ENCODE measurements at places on chromosomes 3 and 15.

- DNase-seq, result no peak
Measured at GRCh38 chr3:181383760-181384159, 328.0 kb upstream of the SOX2 start.

- DNase-seq, result no peak
Measured at GRCh38 chr3:13235079-13235478, 161.8 kb upstream of the IQSEC1 start.

GRCh38 chr15:38667890-38668850, 103.6 kb upstream of the RASGRP1 start:
- no peak for DNase-seq

DNA sequence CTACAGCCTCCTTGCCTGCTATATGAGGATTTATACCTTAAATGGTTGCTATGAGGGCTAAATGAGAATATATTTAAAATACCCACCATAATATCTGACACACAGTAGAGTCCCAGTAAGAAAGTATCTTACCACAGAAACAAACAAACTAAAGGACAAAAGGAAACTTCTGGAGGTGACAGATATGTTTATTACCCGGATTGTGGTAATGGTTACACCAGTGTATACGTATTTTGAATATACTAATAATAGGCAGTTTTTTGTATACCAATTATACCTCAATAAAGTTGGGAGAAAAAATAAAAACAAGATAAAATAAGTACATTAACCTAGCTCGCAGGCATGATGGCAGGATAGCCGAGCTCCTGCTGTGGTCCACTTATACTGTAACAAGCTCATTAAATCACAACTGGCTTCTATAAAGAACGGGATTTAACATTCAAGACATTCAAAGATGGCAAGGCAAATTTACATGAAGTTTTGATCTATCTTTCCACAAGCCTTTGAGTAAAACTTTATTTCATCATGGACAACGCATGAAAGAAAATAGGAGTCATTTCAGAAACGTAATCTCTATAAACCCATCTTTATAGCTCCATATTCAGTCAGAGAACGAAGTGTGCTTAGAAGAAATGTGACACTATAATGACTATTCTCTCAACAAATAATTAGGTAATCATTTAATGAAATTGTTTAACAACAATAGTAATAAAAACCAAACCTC, 1.5 kb downstream of the RPN1 start:
- no peak for DNase-seq

DNA sequence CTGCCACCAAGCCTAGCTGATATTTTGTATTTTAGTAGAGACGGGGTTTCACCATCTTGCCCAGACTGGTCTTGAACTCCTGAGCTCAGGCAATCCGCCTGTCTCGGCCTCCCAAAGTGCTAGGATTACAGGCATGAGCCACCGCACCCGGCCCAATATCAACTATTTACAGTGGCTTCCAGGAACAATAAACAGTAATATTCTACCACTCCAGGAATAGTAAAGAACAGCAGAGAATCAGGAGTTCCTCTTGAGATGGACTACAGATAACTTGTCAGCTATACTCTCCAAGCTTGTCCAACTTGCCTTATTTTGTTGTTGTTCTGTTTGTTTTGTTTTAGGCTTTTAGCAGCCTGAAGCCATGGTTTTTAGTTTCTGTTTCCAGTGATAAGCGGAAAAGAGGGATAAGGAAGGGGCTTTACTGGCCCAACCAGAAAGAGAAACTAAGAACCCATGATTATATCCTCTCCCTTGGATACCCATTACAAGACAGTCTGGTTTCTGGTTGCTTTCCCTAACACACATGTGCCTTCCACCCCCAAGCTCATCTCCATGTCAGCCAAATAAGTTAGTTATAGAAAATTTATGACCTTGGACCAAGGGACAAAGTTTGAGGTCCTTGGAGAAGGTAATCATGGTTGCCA, 36.7 kb downstream of the ARHGEF3 start:
- DNase-seq, result no peak

- no peak for DNase-seq
Measured at GRCh38 chr3:64264501-64265109, 39.3 kb upstream of the PRICKLE2 start.

DNA sequence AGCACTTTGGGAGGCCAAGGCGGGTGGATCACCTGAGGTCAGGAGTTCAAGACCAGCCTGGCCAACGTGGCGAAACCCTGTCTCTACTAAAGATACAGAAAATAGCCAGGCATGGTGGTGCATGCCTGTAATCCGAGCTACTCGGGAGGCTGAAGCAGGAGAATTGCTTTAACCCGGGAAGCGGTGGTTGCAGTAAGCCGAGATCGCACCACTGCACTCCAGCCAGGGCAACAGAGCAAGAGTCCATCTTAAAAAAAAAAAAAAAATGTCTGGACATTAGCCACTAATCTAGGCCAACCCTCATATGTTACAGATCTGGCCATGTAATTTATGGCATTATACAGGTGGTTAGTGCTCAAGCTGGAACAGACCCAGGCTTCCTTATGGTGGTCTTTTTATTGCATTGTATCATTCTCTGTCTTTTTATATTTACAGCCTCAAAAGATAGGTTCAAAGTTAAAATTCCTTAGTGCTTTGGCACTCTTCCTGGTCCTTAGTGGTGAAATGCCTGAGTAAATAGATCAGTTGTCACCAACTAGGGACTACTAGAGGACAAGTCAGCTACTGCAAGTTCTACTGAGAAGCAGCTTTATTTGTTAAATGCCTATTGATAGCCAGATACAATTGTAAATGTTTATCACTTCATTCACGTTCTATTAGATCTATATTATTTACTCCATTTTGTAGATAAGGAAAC, 16.0 kb downstream of the STARD9 start:
- no peak for DNase-seq

DNA sequence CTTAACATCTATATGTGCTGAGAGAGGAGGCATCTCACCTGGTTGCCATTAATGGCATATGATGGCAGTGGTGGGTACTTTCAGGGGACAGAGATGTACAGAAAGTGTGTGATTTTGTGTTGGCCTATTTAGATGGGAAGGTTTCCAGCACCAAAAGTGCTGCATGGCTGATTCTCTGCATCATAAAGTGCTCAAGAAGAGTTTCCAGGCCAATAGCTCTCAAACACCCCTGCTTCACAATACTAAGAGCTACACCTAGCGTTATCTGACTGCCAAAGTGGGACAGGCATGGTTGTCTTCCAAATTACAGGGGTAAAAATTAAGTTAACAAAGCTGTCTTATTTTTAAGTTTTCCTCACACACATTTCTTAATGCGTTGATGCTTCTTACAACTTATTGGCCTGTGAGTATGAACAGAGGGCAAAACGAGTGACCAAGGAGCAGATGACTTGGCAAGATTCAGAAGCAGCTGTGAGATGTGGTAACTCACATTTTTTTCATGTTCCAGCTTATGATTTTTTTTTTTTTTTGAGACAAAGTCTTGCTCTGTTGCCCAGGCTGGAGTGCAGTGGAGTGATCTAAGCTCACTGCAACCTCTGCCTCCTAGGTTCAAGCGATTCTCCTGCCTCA, 41.4 kb upstream of the VEPH1 start:
- DNase-seq, result no peak

DNA sequence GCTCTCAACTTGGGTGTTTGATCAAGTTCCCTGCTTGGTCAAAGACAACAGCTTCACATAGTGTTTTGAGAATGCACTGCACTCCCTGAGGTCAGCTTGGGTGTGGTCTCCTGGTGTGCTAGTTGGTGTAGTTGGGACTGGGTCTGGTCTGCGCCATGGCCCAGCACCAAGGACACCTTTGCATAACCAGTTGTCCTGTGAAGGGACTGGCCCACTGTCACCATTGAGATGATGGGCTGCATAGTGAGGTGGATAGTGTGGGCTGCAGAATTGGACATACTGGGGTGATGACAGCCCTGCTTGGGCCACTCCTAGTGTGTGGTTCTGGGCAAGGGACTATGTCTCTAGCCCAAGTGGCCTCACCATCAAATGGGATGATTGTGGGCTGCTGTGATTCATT, 9.5 kb downstream of the RPSA start:
- no peak for DNase-seq

GRCh38 chr3:190320594-190321362, 1.5 kb downstream of the CLDN1 start:
- no peak for DNase-seq

DNA sequence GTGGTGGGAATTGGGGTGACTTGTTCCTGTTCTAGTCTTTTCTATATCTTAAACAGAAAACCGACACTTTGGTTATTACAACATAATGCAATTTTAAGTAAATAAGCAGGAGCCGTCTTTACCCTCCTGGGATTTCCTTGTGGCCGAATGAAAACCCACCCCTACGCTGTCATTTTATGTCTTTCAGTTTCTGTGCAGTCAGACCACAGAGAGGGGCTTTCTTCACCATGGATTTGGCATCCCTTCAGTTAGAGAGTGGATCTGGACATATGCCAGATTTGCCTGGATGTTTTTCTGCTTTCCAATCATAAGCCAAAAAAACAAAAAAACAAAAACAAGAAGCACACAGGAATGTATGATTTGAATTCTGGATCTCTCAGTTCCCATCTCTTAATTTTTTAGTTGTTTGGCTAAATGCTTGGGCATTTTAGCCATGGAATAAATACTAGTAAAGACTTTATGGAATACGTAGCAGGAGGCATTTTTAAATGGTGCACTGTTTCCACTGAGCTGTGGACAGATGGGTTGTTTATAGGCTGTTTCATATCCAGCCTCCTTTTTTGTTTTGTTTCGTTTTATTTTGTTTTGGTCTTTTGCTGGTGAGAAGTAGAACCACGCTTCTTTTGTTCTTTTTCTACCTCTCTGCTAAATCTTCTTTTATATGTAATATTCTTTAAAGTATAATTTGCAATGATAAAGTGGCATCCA, 272.9 kb downstream of the FEZF2 start:
- DNase-seq, result no peak

DNA sequence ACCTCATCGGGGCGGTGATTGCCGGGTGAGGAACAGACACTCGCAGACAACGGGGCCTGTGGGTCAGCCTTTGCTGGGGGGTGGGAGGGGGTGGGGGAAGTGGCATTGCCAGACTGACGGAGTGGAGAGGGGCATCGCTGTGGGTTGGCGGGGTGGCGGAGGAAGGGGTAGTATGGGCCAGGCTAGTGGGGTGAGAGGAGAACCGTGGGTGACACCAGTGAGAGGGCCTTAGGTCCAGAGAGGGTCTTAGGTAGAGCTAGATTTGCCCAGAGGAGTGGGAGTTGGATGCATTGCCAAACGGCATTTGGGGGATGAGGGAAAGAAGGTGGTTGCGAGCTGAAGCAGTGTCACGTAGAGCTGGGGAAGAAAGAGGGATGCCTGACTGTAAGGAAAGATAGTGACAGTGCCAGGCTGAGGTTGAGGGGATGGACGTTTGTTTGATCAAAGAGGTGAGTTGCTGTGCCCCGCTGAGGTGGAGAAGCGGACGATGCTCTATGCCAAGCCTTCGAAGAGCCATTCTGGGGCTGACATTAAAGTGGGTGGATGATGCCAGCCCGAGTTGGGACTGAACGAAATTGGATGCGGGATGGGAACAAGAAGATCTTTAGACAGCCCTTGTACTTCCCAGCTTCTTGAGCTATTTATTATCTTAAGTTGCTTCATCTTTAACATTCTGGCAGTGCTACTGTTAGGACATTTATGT, 572 bp downstream of the DNAJB11 start:
- no peak for DNase-seq

DNA sequence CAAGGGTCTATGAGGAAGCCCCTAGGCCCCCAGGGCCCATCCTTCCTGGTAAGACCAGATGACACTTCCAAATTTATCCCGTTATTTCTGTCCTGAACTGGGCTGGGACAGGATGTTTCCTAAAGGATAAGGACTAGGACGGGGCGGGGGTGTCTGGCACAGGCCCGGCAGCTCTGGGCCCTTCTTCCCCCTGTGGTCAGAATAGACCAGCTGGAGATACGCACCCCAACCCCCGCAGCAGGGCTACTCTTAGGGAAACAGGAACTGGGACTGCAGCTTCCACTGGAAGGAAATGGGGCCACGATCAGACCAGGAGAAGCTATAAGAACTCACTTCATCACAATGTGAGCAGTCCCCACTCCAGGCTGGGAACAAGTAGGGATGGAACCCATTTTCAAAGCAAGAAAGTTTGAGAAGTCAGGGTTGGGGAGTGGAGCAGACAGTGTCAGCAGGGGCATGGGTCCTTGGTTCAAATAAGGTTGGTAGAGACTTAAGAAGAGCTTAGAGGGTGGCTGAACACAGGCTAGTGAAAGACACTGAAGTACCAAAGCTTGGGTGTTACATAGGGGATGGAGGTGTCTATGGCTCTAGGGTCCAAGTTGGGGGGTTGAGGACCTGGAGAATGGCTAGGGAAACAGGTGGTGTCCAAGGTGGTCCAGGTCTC, 1.1 kb downstream of the NCKIPSD start:
- no peak for DNase-seq

DNA sequence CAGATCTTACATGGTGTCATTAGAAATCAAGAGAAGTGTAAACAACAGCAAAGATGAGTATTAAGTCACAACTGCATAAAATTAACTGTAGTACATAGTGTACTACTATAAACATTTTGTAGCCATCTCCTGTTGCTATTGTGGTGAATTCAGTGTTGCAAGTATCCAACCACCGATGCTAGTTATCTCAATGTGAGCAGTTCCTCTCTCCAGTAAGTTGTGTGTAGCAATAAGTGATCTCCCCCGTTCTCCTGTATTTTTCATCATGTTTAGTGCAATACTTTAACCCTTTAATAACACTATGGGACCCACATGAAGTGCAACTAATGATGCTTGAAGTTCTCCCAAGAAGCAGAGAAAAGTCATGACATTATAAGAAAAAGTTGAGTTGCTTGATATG, 264.7 kb upstream of the KCNH8 start:
- DNase-seq, result no peak

DNA sequence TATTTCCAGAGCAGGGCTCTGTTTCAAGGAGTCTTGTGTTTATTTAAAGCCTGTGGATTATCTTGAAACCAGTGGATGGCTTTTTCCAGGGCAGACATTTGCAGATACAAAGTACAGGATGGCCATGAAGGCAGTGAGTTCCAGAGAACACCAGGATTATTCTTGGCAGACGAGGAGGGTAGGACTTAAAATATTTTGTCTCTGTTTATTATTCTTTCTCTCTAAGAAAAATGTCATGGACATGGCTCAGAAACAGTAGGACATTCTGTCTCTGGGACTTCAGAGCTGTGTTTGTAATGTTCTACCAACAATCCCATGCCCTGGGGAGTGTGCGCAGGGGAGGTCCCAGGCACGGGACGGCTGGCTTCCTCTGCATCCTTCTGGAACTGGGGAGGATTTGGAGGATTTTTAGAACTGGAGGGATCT, 125.9 kb downstream of the ATP10A start:
- DNase-seq, result no peak

GRCh38 chr15:69976366-69976994, 121.2 kb downstream of the TLE3 start:
- DNase-seq, result peak; percentile 40
